ENCODE measurements at places on chromosomes 4 and X.

GRCh38 chr4:183398298-183399125 is 45.9 kb upstream of the CDKN2AIP start:
- peak; percentile 75 for DNase-seq

- peak; percentile 90 for DNase-seq
Observed at GRCh38 chr4:141410839-141411238, 190.1 kb downstream of the ZNF330 start.

DNA sequence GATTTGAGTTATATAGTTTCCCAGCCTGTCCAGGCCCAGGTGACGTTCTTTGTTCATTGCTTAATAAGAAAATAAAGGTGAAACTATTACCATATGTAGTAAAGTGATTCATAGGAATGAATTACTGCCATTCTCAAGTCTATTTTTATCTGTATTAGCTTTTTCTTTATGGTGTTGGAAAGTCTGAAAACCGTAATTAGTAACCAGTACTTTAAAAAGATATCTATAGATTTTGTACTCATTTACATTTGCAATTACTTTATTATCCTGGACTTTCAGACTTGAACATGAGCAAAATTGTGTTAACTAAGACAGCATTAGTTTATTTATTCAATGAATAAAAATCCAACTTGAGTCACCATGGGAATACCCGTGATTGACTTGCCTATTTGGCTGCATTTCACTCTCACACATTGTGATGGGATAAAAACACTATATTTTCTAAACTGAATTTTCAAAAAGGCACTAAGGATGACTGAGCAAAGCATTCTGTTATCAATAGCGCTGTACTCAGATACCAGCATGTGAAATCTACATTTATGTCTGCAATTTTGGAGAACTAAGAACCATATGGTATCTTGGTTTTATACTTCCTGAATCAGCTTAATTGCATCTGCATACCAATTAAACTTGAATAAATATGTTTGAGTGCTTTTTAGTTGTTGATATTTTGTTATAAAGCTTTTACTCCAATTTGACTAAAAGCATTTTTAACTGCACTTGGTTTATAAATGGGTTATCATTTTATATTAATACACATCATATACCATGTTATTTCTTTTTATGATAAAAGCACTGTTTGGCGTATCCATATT is 154.6 kb downstream of the CCSER1 start:
- no peak for DNase-seq

DNA sequence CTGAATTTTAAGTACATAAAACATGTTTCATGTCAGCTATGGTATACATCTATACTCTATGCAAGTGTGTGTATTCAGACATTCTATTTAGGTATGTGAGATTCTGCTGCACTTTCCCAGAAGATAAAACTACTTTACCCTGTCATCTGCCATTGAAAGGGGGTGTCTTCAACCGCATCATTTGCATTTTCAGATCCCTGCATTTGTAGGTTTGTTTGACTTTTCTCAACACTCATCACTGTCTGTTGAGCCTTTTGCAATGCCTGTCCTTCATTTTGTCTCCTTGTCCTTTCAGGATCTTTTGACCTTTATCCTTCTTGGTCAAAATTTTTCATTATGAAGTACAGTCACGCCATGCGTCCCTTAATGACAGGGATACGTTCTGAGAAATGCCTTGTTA is 103.5 kb downstream of the TMA16 start:
- no peak for DNase-seq

DNA sequence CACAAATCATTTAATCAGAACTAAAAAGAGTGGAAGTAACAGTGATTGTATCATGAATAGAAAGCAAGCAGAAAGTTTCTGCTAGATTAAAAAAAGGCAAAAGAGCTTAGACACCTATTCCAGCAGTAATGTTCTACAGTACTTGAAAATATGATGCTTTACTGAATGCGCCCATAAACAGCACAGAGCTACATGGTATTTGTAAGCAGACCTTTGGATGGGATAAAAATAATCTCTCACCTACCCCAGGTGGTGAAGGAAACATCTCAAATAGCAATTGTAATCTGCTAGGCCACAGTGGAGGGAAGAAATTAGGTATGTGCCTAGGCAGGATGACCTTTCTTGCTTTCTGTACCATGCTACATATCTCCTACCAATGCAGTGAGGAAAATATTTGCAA is 280.9 kb upstream of the PRKX start:
- DNase-seq, result no peak

- no peak for DNase-seq
Observed at GRCh38 chr4:152512483-152512882, 23.4 kb downstream of the FBXW7 start.

DNA sequence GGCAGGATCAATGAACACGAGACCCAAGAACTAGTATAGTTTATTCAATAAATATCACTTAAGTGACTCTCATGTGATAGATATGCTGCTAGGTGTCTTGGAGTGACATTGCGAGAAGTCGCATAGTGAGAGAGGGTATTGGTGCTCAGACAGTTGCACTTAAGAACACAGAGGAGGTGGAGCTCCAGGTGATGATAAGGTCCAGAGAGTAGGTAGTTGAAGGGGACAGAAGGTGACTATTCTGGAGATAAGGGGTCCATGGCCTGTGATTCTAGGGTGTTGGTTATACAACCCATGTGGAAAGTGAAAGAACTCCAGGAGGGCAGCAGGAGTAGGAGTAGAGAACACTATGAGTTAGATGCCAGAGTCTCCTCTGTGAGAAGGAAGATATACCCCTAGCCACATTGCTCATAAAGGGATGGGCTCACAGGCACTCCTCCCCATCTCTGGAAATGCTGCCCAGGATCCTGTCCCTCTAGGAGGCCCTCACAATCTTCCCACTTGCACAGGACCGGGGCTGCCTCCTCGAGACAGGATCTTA is 9.2 kb downstream of the MAGED1 start:
- DNase-seq, result no peak

DNA sequence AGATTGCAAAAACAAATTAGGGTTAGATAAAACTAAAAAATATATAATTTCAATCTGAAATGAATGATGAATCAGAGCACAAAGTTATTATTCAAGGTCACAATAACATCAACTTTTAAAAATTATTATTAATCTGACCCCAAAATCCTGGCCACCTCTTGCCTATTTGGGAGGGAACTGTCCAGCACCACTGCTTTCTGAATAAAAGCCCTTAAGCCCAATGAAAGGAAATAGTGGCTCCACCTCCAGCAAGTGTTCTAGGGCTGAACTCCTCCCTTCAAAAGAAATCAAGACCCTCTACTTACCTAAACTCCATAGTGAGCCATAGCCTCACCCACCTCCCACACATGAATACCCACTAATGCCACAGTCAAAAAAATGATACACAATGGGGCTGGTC is 208.2 kb downstream of the PARM1 start:
- DNase-seq, result no peak

GRCh38 chr4:37652747-37653527 is 33.2 kb downstream of the RELL1 start:
- DNase-seq, result no peak

DNA sequence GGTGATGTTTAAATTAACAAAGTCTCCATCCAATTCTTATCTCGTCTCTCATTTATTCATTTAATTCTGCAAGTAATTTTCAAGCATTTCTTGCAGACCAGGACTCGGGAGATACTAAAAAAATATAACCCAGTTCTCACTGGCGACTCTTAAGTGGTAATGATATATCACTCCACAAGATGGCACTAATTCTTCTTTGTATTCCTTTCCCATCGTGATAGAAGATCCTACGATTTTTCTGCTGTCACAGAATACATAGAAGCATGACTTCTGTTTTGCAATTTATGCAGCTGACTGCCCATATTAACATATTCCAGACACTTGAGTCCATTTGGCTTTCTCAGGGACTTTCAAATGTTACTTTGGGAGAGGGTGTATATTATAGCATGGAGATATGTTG is 64.0 kb upstream of the FGF13 start:
- peak; percentile 32 for DNase-seq

DNA sequence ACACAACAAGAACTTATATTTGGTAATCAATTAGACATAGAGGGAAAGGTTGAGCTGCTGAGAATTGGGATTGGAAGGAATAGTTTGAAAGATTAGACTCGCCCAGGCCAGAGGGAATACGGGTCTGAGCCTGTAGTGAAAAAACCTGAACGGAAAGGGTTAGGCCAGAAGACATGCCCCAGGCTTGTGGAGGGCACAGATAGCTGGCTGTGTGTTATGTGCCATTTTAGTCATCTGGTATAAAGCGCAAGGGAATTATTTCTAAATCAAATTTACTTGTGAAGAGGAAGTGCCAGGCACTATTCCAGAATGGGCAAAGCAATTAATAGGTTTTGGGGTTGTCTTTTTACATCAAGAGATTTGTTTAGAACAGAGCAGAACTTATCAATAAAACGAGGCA is 187.5 kb upstream of the ANKRD50 start:
- DNase-seq, result no peak

GRCh38 chr4:77025643-77026321 is 50.0 kb downstream of the CCNI start:
- peak; percentile 52 for DNase-seq

- DNase-seq, result no peak
Observed at GRCh38 chrX:104803219-104803618, 237.2 kb downstream of the IL1RAPL2 start.

DNA sequence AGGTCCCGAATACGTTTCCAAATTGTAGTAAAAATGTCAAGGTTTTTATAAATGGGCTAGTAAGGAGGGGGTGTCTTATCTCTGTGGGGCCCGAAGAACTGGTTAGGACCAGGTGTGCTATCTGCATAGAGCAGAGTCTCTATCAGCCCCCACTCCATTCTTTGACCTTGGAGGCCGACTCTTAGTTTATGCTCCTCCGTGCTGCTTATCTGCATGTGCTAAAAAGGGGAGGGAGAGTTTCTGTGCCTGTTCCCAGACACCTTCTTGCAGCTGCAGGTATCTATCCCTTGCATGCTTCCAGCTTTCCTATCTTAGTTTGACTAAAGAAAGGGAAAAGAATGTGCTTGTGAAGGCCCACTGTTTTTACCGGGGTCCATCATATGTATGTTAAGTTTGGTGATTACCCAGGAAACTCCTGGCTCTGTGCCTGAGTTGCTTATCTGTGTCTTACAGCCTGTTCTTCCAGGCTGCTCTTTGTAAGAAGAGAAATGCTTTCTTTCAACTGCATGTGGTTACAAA is 28.6 kb upstream of the NAF1 start:
- no peak for DNase-seq

DNA sequence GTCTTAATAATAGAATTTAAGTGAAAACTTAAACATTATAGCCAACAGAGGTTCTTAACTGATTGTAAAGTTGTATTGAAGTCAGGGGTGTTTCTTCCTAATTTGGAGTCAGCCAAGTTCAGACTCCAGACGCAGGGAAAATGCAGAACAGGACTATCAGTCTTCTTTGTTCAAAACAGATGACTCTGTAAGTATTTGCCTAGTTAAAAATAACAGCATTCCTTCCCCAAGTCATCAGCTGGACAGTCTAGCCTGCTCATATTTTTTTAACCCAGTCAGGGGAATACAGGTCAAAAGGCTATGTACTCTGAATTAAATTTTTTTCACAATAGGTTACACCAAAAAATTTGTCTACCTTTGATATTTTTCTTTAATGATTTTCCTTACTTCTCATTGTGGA is 73.8 kb upstream of the DCLK2 start:
- peak; percentile 77 for DNase-seq

DNA sequence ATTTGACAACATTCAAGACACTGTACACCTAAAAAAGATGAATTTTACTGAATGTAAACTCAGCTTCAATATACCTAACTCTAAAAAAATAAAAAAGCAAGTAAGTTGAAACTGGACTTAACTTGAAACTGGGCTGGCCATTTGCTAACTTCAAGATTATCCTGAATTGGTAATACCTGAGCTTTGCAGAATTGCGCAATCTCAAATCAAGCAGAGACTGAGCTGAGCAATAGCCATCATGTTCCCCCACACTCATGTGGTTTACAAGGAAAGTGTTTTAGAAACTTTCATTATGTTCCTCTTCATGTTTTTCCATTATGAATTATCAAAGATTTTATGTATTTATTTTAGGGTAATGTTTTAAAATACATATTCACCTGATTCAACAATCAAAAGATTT is 38.7 kb downstream of the ANXA5 start:
- no peak for DNase-seq

DNA sequence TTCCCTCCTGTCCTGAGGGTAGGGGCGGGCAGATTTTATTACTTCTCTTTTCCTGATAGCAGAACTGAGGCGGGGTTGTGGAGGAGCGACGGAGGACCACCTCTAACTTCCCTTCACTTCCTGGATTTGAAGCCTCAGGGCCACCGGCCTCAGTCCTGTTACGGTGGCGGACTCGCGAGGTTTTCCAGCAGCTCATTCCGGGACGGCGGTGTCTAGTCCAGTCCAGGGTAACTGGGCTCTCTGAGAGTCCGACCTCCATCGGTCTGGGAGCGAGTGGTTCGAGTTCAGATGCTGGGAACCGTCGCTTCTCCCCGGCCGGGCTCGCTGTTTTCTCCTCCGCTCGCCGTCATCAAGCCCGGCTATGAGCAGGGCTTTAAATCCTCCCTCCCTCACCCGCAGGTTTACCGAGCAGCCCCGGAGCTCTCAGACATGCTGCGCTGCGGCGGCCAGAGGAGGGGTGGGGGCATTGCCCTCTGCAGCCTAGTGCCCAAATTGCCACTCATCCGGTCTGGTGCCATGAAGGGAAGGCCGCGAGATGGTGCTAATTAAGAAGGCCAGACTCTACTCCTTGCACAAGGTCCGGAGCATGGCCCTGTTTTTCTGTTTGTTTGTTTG is 23.3 kb downstream of the HAND2 start:
- DNase-seq, result no peak

Measured in fibroblast of skin of scalp (primary cell).